ENCODE measurements at places on chromosomes 7 and 10.
A peak's percentile ranks its signal among the peaks of the same experiment; 100 is the strongest.

- no peak for DNase-seq
Observed at GRCh38 chr7:108059526-108059925, 56.6 kb upstream of the LAMB1 start.

GRCh38 chr7:144027070-144027469 is 21.7 kb upstream of the OR2A5 start:
- peak; percentile 5 for DNase-seq

- DNase-seq: no peak
Observed at GRCh38 chr7:125355899-125356298, 426.3 kb upstream of the POT1 start.

- DNase-seq: peak; percentile 14
Observed at GRCh38 chr10:48523212-48523819, 81.6 kb downstream of the ARHGAP22 start.

DNA sequence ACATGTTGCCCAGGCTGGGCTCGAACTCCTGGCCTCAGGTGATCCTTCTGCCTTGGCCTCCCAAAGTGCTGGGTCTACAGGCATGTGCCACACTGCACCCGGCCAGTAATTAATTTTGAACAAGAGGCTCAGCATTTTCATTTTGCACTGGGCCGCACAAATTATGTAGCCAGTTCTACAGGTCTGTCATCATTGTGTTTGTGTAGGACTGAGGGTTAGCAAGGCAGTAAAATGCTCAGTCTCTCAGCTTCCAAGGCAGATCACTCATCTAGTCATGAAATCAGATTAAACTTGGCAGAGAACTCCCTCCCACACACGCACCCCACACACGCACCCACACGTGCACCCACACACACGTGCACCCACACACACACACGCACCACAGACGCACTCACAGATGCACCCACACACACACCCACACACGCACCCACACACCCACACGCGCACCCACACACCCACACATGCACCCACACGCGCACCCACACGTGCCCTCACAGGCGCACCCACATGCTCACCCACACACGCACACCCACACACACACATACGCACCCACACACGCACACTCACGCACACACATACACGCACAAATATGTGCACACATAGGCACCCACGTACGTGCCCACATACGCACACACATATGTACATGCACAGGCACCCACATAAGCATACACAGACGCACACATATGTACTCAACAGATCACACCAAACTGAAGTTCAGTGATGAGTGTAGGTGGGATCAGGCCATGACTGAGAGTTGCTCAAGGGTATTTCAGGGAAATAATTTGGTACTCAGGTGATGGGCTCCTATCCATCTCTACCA is 27.8 kb upstream of the PROSER2 start:
- no peak for DNase-seq

DNA sequence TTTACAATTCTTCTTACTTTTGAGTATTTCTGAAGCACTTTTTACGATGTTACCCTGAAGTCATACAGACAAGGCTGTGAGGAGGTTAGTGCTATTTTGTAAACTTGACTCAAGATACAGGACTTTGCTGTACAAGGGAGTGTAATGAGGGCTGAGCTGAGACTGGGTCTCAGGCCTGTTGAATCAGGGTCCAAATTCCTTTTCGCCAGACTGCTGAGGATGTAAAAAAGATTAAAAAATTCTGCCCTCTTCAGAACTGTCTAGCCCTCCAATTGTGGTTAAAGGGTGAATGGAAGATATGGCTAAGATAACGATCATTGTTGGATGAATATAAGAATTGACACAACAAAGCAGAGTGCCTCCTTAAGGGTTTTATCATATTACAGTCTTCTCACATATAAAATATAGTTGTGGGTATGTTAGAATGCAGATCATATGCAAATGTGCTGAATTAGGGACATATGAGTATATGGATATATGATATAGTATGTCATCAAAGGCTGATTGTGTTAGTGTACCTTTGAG is 165.4 kb downstream of the SUGCT start:
- DNase-seq: no peak

DNA sequence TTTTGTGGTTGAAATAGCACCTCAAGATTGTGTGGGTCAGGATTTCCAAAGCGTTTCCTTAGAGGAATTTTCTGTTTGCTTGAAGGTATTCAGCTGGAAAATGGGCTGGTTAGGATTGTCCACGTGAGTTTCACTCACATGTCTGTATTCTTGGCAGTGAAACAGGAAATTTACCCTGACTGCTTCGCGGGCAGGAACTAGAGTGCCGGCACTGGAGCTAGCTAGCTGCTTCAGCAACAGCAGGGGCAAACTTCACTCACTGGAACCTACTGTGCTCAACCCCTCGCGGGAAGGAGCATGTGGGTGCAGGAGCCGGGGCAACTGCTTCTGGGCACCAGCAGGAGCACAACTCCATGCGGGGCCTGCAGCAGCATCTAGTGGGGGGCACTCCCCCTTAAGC is 38.0 kb upstream of the RTKN2 start:
- DNase-seq: no peak

DNA sequence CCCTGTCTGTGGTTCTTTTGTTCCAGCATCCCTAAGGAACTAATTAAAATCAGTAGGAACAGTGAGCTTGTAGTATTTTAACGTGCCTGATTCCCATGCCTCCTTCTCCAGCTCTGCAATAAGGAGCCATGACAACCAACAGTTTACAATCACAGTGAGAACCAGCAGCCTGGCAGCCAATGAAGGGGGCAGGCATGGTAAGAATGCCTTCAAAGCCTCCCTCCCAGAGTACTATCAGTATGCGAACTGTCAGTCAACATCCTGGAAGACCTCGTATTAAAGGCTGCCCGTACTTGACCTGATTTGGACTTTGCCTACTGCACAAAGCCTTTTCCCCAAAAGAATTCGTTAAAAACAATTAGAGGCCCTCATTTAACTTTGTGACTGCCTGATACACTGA is 7.7 kb downstream of the ZPBP start:
- DNase-seq: no peak

DNA sequence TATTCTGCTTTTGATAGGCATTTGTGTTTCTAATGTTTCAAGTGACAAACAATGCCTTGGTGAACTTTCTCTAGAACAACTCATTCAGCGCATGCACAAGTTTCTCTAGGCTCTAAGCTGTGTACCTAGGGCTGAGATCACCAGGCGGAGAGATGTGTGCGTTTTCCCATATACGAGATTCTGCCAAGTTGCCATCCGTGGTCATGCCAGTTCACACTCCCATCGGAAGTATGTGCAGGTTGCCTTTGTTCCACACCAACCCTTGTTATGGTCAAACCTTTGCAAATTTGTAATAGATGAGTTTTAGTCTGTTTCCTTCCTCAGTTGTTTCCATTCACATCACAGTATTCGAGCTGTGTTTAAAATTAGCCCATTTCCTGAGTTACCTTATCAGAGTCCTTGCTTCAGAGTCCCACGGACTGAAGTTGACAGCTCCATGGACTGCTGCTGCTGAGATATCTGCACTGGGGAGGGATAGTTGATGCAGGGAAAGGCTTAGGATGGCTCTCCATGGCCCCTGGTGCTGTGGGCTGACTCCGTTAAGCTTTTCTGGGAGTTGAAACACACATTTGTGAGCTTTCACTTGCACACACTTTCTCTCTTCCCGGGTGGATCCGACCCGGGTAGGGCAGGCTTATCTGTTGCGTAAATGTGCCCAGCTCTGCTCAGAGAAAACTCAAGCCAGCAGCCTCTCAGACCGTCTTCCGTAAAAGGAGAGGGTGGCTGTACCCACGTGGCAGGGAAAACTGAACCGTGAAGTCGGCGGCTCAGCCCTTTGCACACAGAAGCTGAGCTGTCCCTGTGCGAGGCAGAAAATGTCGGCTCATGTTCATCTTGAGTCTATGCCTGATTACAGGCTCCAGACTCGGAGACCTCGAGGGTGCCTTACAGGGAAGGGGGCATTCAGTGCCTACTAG is 49.4 kb downstream of the HK1 start:
- no peak for DNase-seq

GRCh38 chr10:85039311-85039710 is 710.9 kb downstream of the CCSER2 start:
- no peak for DNase-seq

DNA sequence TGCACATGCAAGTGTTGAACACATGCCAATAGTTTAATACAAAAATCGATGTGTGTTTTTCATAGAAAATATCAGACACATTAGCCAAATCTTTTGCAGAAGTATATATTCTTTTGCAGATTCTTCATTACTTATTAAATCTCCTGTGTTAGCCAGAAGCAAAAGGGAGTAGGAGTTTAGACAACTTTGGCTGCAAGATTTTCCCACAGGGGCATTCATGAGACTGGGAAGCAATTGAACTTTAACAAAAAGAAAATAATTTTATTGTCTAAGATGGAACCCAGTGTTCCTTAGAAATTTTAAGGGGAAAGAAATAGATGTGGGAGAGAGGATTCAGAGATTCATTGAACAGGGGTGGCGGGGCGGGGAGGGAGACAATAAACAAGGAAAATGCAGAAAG is 1336.0 kb downstream of the GATA3 start:
- no peak for DNase-seq

GRCh38 chr7:97043281-97043680 is 18.6 kb upstream of the DLX5 start:
- DNase-seq: no peak

GRCh38 chr10:90007226-90007625 is 305.8 kb downstream of the KIF20B start:
- no peak for DNase-seq

- DNase-seq: no peak
Observed at GRCh38 chr7:130965515-130965914, 231.5 kb upstream of the KLF14 start.

DNA sequence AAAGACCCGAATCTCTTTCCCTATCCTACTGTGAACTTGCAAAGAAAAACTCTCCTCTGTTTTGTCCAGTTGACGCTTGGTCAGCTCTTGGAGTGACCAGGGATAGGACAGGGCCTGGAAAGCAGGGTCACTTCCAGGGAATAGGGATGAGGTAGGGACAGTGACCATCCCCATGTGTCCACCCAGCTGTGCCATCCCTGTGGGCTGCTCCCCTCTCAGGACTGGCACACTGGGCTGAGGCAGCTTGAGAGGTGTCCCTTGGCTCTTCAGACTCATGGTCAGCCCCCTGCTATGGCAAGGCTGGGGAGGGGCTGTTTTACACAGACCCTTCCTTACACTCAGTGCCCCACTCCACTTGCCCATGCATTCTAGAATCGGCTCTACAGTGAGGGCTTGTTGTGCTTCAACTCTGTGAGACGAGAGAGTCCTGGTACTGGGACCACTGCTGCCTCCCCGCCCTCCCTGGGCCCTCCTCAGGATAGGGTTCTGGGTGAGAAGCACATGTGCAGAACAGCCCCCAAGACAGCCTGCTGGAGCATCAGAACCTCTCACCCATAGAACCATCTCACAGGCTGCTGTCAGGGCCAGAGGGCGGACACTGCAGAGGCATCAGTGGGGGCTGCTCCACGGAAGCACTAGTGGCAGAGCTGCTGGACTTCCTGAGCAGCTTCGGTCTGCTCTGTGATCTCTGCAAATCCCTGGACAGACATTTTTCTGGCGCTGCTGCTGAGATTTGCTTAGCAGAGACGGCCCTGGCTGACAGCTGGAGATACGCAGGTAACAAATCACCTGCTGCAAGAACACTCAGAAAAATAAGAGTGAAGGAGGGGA is 202.8 kb upstream of the CXCL12 start:
- DNase-seq: no peak

DNA sequence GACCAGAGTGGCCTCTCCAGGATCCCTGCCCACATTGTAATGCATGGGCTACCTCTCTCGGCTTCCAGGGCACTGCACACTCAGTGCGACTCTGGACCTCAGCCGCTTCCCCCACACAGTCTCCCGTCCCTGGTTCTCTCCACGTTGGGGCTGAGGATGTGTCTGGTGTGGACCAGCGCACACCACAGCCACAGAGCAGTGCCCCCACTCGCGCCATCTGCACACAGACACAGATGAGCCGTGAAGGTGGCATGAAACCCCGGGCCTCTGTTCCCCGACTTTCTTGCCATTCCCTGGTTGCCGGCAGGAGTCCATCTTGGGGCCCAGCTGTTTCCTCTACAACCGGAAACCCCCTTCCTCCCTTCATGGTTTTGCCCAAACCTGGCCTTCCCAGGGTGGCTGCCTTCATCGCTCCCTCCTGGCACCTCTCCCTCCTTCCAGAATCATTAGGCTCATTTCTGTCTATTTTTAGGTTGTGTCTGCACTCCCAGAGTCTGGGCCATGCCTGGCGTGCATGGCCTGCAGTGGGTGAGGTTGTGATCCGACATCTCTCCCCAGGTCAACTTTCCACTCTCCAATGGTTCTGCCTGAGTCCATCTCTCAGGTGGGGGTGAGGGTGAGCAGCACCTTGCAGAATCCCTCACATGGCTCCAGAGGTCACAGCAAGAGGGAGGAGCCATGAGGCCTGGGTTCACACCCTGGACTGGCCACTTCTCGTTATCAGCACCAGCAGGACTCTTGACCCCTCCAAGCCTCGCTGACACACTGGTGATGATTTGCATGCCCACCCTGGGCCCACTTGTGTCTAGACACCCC is 10.1 kb downstream of the RASGEF1A start:
- DNase-seq: no peak

DNA sequence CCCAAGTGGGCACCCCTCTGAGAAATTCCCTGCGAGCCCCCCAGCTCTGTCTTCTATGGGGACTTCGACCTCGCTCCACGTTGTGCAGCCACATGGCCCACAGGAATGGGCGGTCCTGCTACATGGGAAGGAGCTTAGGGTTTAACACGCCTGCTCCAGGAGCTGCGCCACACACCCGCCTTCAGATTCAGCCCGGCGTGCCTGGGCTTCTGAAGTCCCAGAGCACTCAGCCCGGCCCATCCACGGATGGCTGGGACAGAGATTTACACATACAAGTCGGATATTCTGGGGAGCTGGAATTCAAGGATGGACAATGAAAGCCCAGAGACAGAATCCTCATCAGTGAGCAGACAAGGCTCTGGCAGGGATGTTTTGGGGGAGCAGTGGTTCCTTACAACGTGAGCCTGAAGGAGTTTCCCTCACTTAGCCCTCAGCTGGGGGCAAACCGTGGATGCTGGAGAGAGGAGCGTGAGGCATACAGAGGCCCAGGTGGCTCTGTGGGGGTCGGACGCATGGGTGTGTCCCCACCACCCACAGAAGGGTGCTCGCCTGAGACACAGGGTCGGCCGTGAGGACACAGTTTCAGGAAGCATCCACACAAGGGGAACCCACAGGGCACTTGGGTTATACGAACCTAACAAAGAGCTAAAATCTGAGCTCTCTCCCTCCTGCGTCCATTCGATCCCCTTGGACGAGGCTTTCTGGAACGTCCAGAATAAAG is 372.9 kb downstream of the DNAJB6 start:
- DNase-seq: no peak

GRCh38 chr10:77251297-77252013 is 386.2 kb downstream of the KCNMA1 start:
- peak; percentile 26 for DNase-seq

GRCh38 chr7:150360363-150361058 is 8.1 kb upstream of the REPIN1 start:
- no peak for DNase-seq

- no peak for DNase-seq
Observed at GRCh38 chr7:46525876-46526275, 604.8 kb upstream of the IGFBP3 start.

GRCh38 chr7:75599244-75599781 is 107.2 kb downstream of the SPDYE5 start:
- DNase-seq: peak; percentile 15

All from neuronal stem cell (in vitro differentiated cells).